T-helper 17 cell (primary cell): ENCODE measurements at places on chromosomes 7 and 10. TPM values are rescaled to one million over a fixed set of nuclear protein-coding genes. Genes with fewer than 3 reads are reported as not detected.

ADIRF gene
- total RNA-seq, result not detected

FOXI2 gene
- not detected for total RNA-seq

BEND7 gene
- total RNA-seq, result not detected

EPHB6 gene
- total RNA-seq, result 59.9 TPM
